EH (cell line): ENCODE measurements at places on chromosomes 1 and 21.

GRCh38 chr1:152415454-152416227 is 1.6 kb upstream of the CRNN start:
- no peak for DNase-seq

- no peak for DNase-seq
Measured at GRCh38 chr21:25870084-25870483, 135.3 kb downstream of the GABPA start.

DNA sequence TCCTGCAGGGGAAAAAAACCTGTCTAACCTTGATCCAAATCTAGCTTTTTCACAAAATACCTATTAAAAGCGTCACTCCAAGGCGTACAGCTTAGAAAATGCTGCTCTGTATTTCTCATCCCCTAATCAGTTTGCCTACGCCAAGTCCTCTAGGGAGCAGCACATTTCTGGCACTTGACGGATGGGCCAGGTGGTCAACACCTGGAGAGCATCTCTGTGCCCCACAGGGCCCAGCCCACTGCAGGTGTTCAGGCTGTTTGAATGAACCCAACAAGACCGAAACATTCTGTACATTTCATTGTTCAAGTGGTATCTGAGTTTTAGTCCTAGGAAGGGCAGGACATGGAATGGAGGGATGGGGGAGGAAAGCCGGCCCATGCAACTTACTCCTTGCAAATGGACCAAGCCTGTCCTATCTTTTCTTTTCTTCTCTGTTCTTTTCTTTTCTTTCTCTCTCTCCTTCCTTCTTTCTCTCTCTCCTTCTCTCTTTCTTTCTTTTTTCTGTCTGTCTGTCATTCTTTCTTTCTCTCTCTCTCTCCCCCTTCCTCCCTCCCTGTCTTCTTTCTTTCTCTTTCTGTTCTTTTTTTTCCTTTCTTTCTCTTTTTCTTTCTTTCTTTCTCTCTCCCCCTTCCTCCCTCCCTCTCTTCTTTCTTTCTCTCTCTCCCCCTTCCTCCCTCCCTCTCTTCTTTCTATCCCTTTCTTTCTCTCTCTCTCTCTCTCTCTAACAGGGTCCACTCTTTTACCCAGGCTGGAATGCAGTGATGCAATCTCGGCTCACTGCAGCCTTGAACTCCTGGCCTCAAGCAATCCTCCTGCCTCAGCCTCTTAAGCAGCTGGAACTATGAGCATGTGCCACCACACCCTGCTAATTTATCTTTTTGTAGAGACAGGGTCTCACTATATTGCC is 29.1 kb downstream of the IGFN1 start:
- no peak for DNase-seq

GRCh38 chr1:235504122-235504493 is at the start of gene B3GALNT2:
Gene B3GALNT2, minus strand, starts transcription at chr1:235504452. Its CDS starts 200 bp downstream, at chr1:235504252.
- DNase-seq: no peak

GRCh38 chr1:100927276-100927675 is 31.4 kb downstream of the SLC30A7 start:
- no peak for DNase-seq

GRCh38 chr1:110135666-110136065 is 14.6 kb upstream of the SLC6A17 start:
- DNase-seq: no peak

DNA sequence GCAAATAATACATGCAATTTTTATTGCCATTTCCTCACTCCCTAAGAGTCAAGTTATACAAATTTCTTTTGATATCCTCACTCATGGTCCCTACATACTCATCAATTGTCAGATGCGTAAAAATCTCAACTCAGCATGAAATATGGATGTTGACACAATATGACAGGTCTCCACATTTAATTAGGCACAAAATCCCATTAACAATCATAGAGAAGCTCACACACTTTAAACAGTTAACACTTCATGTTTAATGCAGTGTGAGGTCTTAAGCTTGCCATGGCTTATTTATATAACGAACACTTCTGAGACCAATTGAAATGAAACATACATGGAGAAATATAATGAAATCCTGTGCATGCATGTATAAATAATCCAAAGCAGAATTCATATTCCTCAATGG is 58.6 kb downstream of the GREM2 start:
- no peak for DNase-seq

DNA sequence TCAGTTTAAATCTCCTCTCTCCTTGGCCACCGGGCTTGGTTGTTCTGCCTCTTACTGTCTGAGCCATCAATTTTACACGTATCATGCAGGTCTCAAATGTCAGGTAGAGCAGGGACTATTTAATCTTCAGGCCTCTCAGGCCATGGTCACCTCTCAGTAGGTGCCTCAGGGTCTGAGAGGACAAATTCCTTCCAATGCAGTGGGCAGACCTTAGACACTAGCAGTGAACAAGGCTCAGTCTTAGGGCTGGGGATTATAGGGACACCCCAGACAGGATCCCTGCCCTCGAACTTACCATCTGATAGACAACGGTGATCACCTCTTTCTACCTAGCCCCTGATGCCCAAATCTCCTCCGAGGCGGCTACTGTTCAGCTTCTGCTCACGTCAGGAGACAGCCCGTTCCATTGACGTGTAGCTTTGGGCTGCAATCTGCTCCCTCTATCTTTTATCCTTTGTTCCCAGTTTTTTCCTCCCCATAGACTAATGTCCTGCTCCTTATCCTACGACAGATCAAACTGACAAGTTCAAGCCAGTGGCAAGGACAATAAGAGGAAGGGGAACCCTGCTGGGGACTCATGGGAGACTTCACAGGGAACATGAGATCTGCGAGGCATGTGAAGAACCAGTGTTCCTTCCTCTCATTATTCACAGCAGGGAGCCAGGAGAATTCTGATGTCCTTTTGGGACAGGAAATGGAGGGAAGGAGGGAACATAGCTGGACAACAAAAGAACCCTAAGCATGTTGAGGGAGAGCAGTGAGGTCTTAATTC is 1.4 kb upstream of the MYOG start:
- DNase-seq: no peak

- DNase-seq: peak; percentile 89
Measured at GRCh38 chr1:92951141-92951582, 10.1 kb downstream of the DIPK1A start.

DNA sequence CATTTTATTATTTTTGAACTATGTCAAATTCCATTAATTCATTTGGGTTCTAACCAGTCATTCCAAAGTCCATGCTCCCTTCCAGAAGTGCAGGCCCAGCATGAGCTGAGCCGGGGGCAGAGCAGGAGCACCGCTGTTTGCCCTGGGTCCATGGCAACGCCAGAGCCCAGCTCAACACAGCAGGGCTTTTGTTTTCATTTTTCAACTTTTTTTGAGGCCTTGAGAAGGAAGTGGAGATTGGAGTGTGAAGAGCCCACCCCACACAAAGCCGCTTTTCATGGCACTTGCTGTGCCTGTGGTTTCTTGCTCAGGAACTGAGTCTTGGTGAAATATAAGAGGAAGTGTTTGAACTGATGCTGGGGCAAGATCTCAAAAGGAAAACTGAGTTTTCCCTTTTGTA is 13.2 kb upstream of the PRMT2 start:
- no peak for DNase-seq

- no peak for DNase-seq
Measured at GRCh38 chr1:152386940-152387339, 27.1 kb downstream of the CRNN start.

DNA sequence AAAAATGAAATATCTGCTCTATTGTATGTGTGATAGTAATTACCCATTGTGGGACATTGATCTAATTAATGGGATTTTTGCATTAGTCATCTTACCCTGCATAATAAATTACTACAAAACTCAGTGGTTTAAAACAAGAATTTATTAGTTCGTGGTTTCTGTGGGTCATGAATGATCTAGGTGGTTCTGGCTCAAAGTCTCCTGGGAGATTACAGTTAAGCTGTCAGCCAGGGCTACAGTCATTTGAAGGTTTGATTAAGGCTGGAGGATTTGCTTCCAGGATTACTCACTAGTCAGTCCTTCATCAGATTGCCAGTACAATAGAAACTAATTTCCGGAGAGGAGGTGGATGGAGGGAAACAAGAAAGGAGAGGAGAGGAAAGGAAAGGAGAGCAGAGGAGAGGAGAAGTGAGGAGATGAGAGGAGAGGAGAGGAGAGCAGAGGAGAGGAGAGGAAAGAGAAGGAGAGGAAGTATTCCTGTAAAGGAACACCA is 60.4 kb upstream of the TNFSF4 start:
- DNase-seq: peak; percentile 88

GRCh38 chr1:235124665-235125064 is 4.0 kb downstream of the TOMM20 start:
- DNase-seq: no peak
